Pulmonary artery endothelial cell (primary cell): ENCODE measurements at places on chromosomes 16 and 17. TPM values are rescaled to one million over a fixed set of nuclear protein-coding genes. Genes with fewer than 3 reads are reported as not detected.

The DOC2B gene
- total RNA-seq: 0.07 and 0.28 TPM in 2 replicates

The OR4D1 gene
- total RNA-seq: not detected in 2 replicates

The IRX5 gene
- total RNA-seq: 0.99 and 1.9 TPM in 2 replicates

The PLK1 gene
- 22.4 and 47.7 TPM in 2 replicates for total RNA-seq

The PTGES3L gene
- 0.26 TPM in 1 of 2 replicates, not detected in the other for total RNA-seq

The GGT6 gene
- not detected in 2 replicates for total RNA-seq

The SOST gene
- not detected in 2 replicates for total RNA-seq
